ENCODE measurements at places on chromosomes 5 and 9.

- no peak for DNase-seq
These were observed 361.4 kb upstream of the RFX3 start for GRCh38 chr9:3887221-3887653.

- no peak for DNase-seq
These were observed 90.7 kb downstream of the SEC61B start for GRCh38 chr9:99312736-99313135.

- DNase-seq = no peak
These were observed 559.1 kb upstream of the TRPC7 start for GRCh38 chr5:136924490-136924889.

DNA sequence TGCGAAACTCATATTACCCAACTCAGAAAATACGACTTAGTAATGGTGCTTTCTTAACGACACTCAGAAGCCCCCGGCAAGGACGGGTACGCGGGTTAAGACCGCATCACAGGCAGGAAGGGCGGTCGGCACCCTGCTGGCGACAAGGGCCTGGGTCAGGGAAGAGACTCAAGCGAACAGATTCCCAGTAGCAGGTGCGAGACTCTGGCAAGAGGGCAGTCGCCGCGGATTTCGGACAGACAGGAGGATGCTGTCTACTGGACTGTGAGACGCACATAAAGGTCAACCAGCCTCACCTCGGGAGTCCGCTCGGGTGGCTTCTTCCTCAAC lies 398 bp downstream of the RAPGEF6 start:
- DNase-seq = peak; percentile 51

DNA sequence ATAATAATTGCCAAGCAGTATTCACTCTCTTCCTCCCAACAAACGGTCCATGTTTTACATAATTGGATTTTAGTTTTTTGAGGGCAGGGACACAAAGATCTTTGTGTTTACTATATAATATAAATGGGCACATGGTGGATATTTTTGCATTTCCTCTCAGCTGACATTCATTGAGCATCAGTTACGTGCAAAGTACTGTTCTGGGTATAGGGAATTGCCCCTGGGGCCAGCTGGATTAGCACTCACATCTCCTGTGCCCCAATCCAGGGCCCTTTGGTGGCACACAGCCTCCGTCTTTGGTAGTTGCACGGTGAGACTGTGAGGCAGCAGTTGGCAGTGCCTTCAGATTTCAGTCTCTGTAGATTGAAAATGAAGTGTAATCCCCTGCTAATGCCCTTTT lies 1.6 kb downstream of the TDRD7 start:
- no peak for DNase-seq

GRCh38 chr5:95729115-95730010 lies 1.8 kb upstream of the RHOBTB3 start:
- no peak for DNase-seq

- DNase-seq = no peak
These were observed 97.3 kb downstream of the USP20 start for GRCh38 chr9:129932303-129933151.

- no peak for DNase-seq
These were observed 1392.3 kb upstream of the CDH9 start for GRCh38 chr5:28430565-28431178.

GRCh38 chr5:18240971-18241370 lies 606.7 kb downstream of the TAF11L14 start:
- no peak for DNase-seq

GRCh38 chr9:93288341-93288740 lies 104.4 kb downstream of the WNK2 start:
- DNase-seq = no peak

- no peak for DNase-seq
These were observed 35.7 kb downstream of the SLC1A3 start for GRCh38 chr5:36642089-36642488.

DNA sequence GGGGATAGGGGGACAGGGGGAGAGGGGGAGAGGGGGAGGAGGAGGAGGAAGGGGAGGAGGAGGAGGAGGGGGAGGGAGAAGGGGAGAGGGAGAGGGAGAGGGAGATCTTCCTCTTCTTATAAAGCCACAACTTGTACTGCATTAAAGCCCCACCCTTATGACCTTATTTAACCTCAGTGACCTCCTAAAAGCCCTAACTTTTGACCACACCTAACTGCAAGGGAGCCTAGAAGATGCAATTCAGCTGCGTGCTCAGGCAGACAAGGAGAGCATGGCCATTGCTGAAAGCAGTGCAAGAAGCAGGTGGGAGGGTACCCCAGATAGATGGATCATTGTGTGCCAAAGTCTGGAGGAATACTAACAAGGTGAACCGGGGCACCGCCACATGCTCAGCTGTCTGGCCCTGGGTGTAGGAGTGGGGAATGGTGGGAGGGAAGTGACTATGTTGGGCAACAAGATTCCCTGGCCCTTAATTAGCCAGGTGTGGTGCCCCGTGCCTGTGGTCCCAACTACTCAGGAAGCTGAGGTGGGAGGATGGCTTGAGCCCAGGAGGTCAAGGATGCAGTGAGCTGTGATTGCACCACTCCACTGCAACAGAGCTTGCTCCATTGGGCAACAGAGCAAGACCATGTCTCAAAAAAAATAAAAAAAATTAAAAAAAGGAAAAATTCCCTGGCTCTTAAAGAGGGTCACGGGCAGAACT lies 125.4 kb upstream of the BOD1 start:
- no peak for DNase-seq

DNA sequence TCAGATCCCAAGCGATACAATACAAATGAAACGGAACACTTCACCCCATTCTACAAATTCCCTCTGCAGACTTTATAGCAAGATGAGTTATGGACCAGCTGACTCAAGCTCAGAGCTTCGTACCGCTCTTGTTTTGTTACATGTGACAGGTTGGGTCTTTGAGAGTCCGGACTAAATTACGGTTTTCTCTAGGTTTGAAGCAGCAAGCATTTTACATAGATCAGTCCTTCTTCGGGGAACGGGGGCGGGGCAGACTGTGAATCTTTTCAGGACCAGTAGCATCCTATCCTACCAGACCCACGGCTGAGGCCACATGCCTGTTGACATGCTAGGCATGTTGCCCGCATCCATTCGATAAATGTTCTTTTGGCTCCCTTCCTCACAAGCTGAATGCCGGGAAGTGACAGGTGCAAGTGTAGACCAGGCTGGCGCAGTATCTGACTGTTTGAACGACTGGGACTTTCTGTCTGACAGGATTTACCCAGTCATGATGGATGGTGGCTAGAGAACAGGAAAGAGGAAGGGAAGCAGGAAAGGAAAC lies 811.0 kb upstream of the GRAMD2B start:
- DNase-seq = no peak

- DNase-seq = no peak
These were observed 175.3 kb downstream of the RFK start for GRCh38 chr9:76218886-76219445.

DNA sequence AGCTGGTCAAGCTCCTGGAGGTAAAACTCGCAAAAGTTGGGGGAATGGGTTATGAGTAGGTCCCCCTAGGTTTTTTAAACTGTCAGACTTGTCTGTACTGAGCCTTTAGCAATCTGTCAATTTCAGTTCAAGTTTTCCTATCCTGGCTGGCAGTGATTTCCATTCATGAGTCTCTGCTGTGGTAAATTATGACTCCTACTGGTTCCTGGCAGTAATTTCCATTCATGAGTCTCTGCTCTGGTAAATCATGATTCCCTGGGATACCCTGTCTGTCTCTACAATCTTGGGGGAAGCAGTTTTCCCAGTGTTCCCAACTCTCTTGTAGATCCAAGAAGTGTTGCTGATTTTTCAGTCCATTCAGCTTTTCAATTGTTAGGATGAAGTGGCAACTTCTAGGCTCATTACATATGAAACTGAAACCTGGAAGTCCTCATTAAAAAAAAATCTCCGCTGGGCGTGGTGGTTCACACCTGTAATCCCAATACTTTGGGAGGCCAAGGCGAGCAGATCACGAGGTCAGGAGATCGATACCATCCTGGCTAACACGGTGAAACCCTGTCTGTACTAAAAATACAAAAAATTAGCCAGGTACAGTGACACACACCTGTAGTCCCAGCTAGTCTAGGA lies 91.3 kb upstream of the GPBP1 start:
- DNase-seq = no peak

DNA sequence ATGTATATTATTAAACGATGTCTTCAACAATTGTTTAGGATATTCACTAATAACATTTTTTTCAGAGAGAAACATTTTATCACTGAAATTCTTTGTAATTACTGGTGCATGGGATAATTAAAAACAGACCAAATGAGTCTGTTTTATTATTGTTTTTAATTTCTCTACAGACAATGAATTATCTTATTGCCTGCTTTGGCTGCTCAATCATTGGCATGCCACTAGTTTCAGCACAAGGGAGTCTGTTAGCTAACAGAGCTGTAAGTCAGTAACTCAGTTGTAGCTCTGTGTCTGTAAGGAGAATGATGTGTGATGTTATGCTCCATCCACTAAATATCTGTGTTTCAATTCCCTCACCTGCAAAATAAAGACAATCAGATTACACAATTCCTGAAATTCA lies 443.9 kb downstream of the PRR16 start:
- no peak for DNase-seq

GRCh38 chr5:71887680-71888079 lies 168.6 kb downstream of the CARTPT start:
- no peak for DNase-seq

DNA sequence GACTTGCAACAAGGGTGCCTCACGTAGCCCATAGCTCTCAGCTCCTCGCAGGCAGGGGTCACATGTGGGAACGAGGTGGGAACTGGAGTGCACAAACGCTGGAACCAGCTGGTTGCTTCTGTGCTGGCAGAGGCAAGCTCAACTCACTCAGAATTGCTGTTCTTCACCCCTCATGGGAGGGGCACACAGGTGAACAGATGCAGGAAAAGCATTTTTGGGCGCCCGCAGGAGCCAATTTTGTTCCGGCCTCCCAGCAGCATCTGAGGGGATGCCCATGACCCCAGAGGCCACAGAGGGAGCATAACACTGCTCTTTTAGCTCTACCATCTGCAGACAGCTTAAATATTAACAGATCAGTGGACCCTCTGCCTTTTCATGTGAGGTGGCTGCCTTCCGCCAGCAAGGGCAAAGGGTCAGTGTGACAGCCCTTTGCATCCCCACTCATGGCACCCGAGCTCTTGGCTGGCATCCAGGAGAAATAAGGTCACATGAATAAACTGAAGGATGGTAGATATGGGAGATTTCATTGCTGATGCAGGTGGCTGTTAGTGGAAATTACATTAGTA lies 196.2 kb downstream of the SLCO4C1 start:
- DNase-seq = no peak

DNA sequence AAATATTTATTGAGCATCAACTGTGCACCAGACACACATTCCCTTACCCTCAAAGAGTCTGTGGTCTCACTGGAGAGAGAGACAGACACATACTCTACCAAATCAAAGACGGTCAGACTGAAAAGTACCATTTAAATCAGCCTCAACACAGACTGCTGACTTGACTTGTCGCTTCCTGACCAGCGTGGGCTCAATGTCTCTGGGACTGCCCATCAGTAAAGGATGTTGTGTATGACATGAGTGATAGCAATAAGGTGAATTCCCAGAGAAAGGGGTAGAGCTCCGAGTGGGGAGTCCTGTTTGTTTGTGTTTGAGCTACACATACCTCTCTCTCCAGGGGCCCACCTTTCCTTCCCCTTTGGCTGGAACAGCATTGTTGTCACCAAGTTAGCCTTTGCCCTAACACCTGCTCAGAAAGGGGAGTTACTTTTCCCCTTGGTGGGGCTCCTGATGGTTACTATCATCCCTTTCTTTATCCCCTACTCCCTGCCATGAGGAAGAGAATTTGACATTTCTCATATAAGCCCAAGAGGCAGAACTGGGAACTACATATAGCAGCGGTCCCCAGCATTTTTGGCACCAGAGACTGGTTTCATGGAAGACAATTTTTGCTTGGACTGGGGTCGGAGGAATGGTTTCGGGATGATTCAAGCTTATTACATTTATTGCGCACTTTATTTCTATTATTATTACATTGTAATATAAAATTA lies 33.9 kb downstream of the NR4A3 start:
- no peak for DNase-seq

DNA sequence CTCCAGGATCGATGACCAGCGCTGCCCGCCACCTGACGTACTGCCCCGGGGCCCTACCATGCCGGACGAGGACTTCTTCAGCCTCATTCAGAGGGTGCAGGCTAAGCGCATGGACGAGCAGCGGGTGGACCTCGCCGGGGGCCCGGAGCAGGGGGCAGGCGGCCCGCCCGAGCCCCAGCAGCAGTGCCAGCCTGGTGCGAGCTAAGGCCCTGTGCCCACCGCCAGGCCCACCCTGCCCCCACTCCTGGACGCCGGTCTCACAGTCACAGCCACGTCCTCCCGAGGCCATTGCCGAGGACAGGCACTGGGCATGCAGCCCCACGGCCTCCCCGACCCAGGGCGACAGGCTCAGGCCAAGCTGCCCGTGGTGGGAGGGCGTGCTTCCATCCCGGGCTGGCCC lies 5.5 kb downstream of the DNLZ start:
- no peak for DNase-seq

GRCh38 chr9:103287361-103287760 lies 292.2 kb downstream of the CYLC2 start:
- no peak for DNase-seq

DNA sequence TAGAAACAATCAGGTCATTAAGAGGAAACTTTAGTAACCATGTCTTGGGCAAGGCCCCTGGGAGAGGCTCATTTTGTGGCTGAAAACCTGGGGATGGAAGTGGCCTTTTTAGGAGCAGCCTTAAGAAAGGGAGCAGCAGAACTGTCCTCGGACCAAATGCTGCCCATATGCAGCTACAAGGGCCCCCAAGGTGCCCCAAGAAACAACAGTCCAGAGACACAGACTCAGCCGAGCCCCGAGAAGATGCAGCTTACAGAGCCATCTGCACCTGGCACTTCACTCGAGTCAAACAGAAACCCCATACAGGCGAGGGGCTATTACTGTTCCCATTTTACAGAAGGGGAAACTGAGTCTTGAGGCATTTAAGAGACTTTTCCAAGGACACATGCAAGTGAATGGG lies 58.0 kb downstream of the COL23A1 start:
- DNase-seq = no peak

- no peak for DNase-seq
These were observed 23.8 kb upstream of the ANKRD33B start for GRCh38 chr5:10540036-10540544.

DNA sequence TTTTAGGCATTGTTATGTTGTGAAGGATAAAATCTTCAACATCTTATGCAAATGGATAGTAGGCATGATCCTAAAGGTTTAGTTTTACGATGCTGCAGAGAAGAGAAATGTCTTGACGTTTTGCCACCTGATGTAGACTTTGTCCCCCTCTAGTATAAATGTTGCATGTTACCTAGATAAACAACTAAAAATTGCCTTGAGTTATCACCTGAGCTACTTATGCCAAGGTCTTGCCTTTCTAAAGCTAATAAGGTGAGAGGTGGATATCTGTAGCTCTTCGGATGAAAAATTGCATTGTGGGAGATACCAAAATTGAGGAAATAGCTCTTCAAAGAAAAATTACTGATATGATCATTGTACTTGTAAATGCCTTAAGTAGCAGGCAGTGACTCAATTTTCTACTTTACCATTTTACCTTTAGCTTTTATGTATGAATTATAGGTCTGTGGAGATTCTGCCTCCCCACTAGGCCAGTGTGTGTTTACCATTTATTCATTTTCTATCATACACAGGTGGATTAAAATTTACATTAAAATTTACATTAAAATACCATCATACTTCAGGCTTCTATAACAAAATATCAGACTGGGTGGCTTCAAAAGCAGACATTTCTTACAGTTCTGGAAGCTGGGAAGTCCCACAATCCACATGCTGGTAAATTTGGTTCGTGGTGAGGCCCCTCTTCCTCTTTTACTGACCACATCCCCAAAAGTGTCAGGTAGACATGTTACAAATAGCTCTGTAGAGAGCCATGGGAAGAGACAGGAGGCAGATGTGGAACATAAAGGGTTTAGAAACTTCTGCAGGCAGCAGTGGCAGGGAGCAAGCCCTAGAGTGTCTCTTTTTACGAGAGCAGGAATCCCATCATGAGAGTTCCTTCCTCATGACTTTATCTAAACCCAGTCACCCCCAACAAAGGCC lies 100.7 kb upstream of the ERBIN start:
- no peak for DNase-seq

Data from activated CD8-positive, alpha-beta memory T cell treated with anti-CD3 and anti-CD28 coated beads, Interleukin-2, amount 50 U/mL, for 4 hours (primary cell).